ENCODE measurements at places on chromosomes 1 and 21.

- DNase-seq: no peak
Measured at GRCh38 chr1:168497376-168497950, 46.3 kb downstream of the XCL2 start.

GRCh38 chr1:225745273-225745672, 32.4 kb upstream of the SRP9 start:
- no peak for DNase-seq

DNA sequence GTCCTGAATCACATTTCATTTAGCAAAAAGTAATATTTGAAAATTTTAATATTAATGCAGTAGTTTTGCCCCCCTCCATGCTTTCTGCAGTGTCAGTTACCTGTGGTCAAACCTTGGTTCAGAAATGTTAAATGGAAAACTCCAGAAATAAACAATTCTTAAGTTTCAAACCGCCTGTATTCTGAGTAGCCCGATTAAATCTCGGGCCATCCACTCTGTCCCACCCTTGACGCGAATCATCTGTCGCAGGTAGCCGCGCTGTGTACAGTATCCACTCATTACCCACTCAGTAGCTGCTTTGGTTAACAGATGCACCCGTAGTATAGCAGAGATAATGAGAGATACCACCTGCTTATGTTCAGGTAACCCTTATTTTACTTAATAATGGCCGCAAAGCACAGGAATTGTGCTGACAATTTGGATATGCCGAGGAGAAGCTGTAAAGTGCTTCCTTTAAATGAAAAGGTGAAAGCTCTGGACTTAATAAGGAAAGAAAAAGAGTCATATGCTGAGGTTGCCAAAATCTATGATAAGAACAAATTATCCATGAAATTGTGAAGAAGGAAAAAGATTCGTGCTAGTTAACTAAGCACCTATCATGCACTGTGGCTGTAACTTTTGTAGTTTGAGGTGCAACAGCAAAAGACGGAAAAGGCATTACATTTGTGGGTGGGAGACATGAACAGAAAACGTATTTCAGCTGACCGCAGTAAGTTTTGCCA, 889 bp upstream of the SCYL3 start:
- DNase-seq: no peak

- DNase-seq: no peak
Measured at GRCh38 chr1:63987014-63987627, 213.3 kb downstream of the ROR1 start.
